Activated naive CD8-positive, alpha-beta T cell treated with anti-CD3 and anti-CD28 coated beads, Interleukin-2, amount 10 ng/mL, durations not matched to agents 7 days and 5 days (primary cell): ENCODE measurements at places on chromosomes 16 and 17. TPM values are rescaled to one million over a fixed set of nuclear protein-coding genes. Genes with fewer than 3 reads are reported as not detected.

DNA sequence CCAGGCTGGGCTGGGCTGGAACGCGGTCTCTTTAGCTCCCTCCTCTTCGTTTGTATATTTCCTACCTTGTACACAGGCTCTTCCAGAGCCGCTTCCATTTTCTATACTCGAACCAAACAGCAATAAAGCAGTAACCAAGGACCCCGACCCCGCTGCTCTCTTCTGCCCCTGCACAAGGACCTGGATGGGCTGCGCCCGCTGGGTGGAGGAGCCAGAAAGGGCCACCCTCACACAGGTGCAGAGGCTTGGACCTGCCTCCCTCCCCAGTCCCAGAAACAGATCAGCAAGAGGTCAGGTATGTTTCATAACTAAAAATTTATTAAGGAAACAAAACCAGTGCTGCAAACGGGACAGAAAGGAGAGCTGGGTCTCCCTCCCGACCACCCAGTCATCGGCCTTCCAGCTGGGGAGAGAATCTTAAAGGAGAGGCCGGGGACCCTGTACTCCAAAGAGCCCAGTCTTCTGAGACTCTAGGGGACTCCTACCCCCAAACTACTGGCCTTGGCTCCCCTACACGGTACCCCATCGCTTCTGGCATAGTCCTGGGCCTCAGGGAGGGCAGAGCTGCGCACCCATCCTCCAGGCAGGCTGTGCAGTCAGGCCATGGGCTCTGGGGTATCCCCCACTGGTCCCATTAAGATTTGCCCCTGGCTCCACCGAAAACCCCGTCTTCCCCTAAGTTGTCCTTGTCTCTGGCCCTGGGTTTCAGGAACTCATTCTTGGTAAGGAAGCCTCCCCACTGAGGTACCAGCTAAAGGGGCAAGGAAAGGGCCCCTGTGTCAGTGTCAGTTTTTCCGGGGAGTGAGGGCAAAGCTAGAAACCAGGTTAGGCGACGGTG is 4.9 kb downstream of the HIC1 start:
- H3K27ac ChIP-seq = peak overlapping the region; percentile 81
- H3K27me3 ChIP-seq = no peaks in the 10 kb centered on the region
- peaks cover 32% of the 10 kb centered on the region for H3K4me1 ChIP-seq
- no peak for DNase-seq
- peak overlapping the region; percentile 83 for H3K4me3 ChIP-seq

DNA sequence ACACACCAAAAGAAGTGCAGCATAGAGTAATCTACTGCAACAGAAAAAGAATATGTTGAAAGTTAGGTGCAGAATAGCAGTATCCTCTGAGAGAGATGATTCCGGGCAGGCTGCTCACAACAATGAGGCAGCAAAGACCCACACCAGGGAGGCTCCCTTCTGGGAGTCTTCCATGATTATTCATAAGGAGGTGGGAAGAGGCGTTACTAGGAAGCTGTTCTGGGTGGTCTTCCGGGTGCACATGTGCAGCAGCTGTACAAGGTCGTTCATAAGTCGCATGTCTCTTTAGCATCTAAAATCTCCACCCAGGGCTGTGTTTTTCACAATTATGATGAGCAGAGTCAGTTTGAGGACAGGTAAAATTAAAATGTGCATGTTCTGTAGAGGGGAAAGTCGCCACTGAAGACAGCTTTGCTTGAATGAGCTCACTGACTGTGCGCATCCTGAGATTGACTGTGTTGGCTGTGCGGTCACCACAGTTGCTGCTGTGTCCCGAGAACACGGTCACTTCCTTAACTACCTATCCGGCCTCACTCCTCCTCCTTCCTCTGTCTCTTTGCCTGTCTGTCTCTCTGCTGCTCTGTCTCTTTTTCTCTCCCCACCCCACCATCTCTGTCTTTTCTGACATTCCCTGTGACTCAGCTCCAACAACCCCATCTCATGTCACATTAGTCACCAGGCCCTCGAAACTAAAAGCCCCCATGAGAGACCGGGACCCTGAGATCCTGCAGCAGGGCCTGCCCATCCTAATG is 125.5 kb upstream of the HSBP1 start:
- H3K27me3 ChIP-seq = peaks cover 15% of the 10 kb centered on the region
- no peaks in the 10 kb centered on the region for H3K36me3 ChIP-seq
- no peak overlapping the region for H3K27ac ChIP-seq
- DNase-seq = no peak
- H3K4me1 ChIP-seq = no peaks in the 10 kb centered on the region

GRCh38 chr16:24873028-24873427 is 27.3 kb downstream of the SLC5A11 start:
- no peaks in the 10 kb centered on the region for H3K36me3 ChIP-seq
- DNase-seq = no peak
- peaks cover 2% of the 10 kb centered on the region for H3K27me3 ChIP-seq
- no peaks in the 10 kb centered on the region for H3K4me1 ChIP-seq
- H3K4me3 ChIP-seq = no peak overlapping the region
- H3K27ac ChIP-seq = no peak overlapping the region

Gene RPL23
- total RNA-seq = 1,166 TPM

Gene ARL5C
- total RNA-seq = not detected

Gene PRR35
- not detected for total RNA-seq

GRCh38 chr16:80105160-80105559 is 435.6 kb upstream of the DYNLRB2 start:
- H3K36me3 ChIP-seq = no peaks in the 10 kb centered on the region
- no peak overlapping the region for H3K27ac ChIP-seq
- no peak for DNase-seq
- H3K4me3 ChIP-seq = no peak overlapping the region
- H3K4me1 ChIP-seq = no peaks in the 10 kb centered on the region

DNA sequence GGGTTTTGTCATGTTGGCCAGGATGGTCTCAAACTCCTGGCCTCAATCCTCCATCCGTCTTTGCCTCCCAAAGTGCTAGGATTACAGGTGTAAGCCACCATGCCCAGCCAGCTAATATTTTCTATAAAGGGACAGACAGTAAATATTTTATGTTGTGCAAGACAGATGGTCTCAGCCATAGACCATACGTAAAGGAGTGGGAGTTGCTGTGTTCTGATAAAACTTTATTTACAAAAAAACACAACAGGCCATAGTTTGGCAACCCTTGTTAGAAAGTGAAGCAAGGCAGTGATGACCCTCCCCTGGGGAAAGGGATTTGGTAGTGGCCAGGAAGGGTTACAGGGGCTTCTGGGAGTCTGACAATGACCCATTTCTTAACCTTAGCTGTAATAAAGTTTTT is 119.7 kb downstream of the GSG1L start:
- H3K4me3 ChIP-seq = no peak overlapping the region
- H3K27ac ChIP-seq = no peak overlapping the region
- H3K36me3 ChIP-seq = no peaks in the 10 kb centered on the region
- DNase-seq = no peak

Gene BAHCC1
- total RNA-seq = 1.0 TPM

Gene CARD14
- total RNA-seq = not detected

- peaks cover 39% of the 10 kb centered on the region for H3K36me3 ChIP-seq
- peak overlapping the region; percentile 100 for H3K27ac ChIP-seq
- peaks cover 22% of the 10 kb centered on the region for H3K4me1 ChIP-seq
- peak overlapping the region; percentile 100 for H3K4me3 ChIP-seq
Observed at GRCh38 chr16:30186782-30187555, 3.6 kb downstream of the CORO1A start.

Gene CA4
- total RNA-seq = not detected

Gene RAB40B
- 3.3 TPM for total RNA-seq

GRCh38 chr16:58128711-58129096 is 477 bp downstream of the CFAP20 start:
- H3K36me3 ChIP-seq = peaks cover 5% of the 10 kb centered on the region
- no peaks in the 10 kb centered on the region for H3K27me3 ChIP-seq
- H3K4me1 ChIP-seq = peaks cover 40% of the 10 kb centered on the region

DNA sequence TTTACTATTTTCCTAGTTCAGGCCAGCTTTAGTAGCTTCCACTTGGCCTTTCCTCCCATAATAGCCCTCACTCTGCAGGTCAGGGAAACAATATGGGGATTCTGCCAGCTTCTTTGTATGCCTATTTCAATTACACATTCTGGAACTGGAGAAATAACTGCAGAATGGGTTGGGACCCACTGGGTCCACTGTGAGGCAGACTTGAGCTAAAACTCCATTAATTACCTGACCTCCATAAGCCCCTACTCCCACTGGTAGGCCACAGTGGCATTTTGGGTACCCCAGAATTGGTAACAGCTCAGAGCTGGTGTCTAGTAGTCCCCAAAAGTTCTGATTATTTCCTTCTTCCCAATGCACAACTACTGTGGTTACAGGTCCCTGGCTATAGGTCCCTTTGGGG is 16.7 kb upstream of the TENT4B start:
- H3K36me3 ChIP-seq = no peaks in the 10 kb centered on the region
- H3K27me3 ChIP-seq = no peaks in the 10 kb centered on the region
- H3K4me3 ChIP-seq = no peak overlapping the region
- DNase-seq = no peak

DNA sequence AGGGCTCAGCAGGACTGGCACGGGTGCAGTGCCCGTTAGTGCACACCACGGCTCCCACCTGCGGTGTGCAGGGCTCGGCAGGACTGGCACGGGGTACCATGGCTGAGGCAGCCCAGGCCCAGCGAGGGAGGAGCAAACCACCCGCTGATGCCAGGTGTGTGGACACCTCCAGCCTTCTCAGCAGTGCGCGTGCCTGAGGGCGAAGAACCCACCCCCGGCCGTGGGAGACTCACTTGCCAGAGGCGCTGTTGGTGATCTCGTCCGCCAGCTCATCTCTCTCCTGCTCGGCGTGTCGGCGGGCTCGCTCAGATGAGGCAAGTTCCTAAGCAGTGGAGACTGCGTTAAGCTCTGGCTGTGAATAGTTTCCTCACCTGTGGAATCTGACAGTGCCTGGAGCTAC is 45.4 kb downstream of the NDEL1 start:
- DNase-seq = no peak
- no peak overlapping the region for H3K27ac ChIP-seq
- H3K4me3 ChIP-seq = no peak overlapping the region
- H3K27me3 ChIP-seq = no peaks in the 10 kb centered on the region
